IPS-NIHi11 (cell line): ENCODE measurements at places on chromosomes 12 and 14.

DNA sequence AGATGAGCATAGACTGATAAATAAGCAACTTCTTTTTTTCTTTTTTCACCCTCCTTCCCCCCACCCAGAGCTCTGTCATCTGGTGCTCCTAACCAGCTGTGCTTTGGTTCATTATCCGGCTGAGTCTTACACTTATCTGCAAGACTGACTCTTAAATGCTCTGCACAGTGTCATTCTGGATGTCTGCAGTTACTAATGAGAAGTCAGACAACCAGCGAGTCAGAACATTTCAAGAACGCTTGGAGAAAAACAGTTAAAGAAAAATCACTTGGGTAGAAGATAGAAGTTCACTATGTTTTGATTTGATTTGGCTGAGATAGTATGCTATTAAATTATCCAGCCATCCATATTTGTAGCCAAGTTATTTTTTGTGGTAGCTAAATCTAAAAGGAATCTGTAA, 328.9 kb upstream of the PRICKLE1 start:
- no peak for DNase-seq

DNA sequence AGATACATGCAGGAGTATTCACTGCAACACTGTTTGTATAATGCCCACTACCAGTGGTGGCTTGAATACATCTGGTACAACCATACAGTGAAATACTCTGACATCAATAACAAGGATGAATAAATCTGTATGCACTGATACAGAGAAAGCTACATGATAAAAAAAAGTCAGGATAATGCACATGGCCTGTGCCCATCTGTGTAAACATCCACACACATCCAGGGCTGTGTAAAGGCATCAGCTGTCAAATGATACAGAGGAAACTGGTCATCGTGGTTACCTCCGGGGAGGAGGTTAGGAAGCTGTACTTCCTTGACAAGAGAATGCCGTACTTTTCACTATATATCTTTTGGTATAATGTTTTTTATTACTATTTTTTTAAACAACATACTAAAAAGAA, 176.6 kb downstream of the FOXN3 start:
- DNase-seq: no peak

GRCh38 chr12:109586385-109587296, 13.0 kb downstream of the MVK start:
- no peak for DNase-seq

DNA sequence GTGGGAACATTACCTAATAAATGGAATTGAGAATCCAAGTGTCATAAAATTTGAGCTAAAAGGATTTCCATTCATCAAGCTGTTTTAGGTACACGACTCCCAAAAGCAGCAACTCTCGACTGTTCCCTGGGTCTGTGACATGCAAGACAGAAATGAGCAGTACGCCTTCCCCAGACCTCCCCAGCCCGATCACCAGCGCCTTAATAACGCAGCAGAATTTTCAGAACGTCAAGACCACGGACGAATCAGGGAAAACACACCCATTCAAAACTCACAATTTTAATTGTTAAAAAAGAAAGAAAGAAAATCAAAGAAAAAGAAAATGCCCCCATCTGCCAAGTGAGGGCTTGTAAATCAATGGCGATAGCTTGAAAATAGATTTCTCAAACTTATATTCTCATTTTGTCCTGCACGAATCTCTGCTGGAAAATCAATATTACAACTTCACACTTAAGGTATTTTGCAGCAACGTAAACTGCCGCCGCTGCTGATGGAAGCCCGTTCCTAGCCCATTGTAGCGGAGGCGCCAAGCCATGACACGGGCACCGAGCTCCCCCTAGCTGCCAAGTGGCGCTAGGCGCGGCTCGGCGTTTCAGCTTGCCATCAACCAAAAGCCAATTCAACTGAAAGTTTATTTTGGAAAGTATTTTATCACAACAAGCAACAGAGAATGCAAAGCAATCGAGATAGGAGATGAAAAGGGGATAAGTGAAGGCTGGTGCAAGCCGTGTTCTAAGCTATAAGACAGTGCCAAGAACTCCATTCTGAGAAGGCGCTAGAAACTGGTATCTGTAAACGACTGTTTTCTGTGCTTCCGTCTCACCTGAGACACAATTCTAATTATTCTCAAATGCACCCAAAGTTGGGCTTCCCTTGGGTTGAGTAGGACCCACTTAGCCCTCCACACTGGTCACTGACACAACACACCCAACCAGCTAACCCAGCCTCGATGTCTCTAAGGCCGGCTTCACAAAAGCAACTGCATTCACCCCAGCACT, 5.5 kb downstream of the BCL11B start:
- DNase-seq: peak; percentile 57

- DNase-seq: no peak
These were observed 13.4 kb downstream of the MTERF2 start for GRCh38 chr12:106973545-106973944.

DNA sequence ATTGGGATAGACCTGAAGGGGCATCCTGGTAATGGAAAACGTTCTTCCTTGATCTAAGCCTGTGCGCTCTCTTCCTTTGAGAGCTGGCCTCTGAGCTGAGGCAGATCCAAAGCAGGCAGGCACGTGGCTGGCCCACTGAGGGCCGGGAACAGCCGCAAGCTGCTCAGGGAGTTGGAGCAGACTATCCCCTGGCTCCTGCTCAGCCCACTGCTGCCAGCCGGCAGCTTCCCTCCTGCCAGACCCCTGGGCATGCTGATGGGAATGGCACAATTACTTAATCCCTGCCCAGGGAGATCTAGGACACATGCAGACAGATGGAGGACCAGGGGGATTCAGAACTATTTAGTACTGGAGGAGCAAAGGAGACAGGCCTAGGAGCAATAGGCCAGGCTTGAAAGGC, 14.4 kb downstream of the NEUROD4 start:
- DNase-seq: no peak

DNA sequence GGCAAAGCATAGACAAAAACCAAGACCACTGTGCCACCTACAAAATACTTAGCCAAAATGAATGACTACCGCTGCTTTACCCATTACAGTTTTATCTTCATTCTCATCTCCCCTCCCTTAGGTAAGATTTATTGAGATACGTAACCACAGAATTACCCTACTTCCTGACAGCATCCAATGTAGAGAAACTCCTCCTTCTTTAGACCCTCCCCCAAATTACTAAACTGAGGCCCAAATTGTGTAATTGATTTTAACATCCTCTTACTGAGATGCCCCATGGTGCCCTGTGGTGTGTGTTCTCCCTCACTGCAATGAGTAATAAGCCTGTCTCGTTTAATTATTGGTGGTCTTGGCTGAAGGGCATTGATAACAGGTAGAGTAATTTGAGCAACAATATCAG, 19.1 kb downstream of the VRK1 start:
- DNase-seq: no peak

GRCh38 chr12:26822026-26822425, 11.0 kb downstream of the ITPR2 start:
- no peak for DNase-seq

- DNase-seq: no peak
These were observed 47.5 kb upstream of the RIN3 start for GRCh38 chr14:92466059-92466458.

GRCh38 chr14:26872515-26873361, 274.9 kb upstream of the NOVA1 start:
- peak; percentile 9 for DNase-seq

GRCh38 chr12:44616402-44616801, 259.7 kb downstream of the NELL2 start:
- DNase-seq: no peak

GRCh38 chr14:22433069-22433468, 156.0 kb downstream of the DAD1 start:
- DNase-seq: no peak

DNA sequence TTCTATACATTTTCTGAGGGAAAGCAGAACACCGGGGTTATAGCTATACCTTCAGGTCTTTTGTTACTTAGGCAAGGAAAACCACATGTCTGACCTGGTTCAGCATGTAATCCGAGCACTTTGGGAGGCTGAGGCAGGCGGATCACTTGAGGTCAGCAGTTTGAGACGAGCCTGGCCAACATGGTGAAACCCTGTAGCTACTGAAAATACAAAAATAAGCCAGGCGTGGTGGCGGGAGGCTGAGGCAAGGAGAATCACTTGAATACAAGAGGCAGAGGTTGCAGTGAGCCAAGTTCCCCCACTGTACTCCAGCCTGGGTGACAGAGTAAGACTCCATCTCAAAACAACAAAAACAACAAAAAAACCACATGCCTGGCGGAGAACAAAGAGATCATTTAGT, 177.6 kb downstream of the ACSS3 start:
- DNase-seq: no peak
